Endothelial cell of coronary artery (primary cell): ENCODE measurements at places on chromosomes 2 and 18. TPM values are rescaled to one million over a fixed set of nuclear protein-coding genes. Genes with fewer than 3 reads are reported as not detected.

Gene LTBP1
- total RNA-seq, result 10.7 and 49.4 TPM in 2 replicates

Gene FAHD2B
- 5.8 TPM in 2 replicates for total RNA-seq

Gene PRSS56
- total RNA-seq, result not detected in 2 replicates

Gene SERPINB12
- total RNA-seq, result not detected in 2 replicates
